ENCODE measurements at places on chromosomes 6 and 20. TPM values are rescaled to one million over a fixed set of nuclear protein-coding genes. Genes with fewer than 3 reads are reported as not detected.

The SCAND1 gene
- total RNA-seq = 66.6 TPM

The BMP7 gene
- total RNA-seq = not detected

The IL20RA gene
- total RNA-seq = not detected

The SLC17A1 gene
- total RNA-seq = not detected

DNA sequence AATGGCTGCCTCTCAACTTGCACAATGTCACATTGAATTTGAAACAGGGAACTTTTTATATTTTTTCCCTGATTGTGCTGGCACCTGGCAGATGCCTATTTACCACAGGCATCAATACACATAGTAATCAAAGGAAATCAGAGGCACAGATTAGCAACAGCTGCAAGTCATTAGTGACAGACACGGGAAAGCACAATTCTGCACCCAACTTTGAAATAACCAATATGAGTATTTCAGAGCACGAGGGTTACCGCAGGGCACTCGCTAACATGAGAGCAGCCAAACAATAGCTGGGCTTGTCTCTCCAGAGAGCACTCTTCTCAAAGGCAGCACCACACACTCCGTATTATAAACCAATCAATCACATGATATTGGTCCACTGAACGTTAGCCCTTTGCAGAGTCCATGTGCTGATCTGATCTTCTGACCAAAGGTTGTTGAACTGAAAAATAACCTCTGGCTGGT lies 149.5 kb downstream of the RNF144B start:
- no peak for DNase-seq
- H3K4me1 ChIP-seq = no peaks in the 10 kb centered on the region
- no peak overlapping the region for H3K27ac ChIP-seq
- no peak overlapping the region for H3K4me3 ChIP-seq
- H3K27me3 ChIP-seq = 0 out of 2 replicates have a peak, but pooled peaks cover 16% of the 10 kb centered on the region
- H3K36me3 ChIP-seq = no peaks in the 10 kb centered on the region

- no peak overlapping the region for H3K4me3 ChIP-seq
- no peaks in the 10 kb centered on the region for H3K36me3 ChIP-seq
- DNase-seq = no peak
- H3K4me1 ChIP-seq = peaks cover 6% of the 10 kb centered on the region
- H3K27me3 ChIP-seq = no peaks in the 10 kb centered on the region
Measured at GRCh38 chr6:118865100-118865391, 28.9 kb upstream of the ASF1A start.

- H3K4me1 ChIP-seq = peaks cover 33% of the 10 kb centered on the region
- no peak overlapping the region for H3K4me3 ChIP-seq
Measured at GRCh38 chr20:21433329-21433890, 36.1 kb upstream of the NKX2-4 start.

GRCh38 chr6:53293691-53294090 lies 55.1 kb downstream of the ELOVL5 start:
- no peaks in the 10 kb centered on the region for H3K27me3 ChIP-seq
- H3K36me3 ChIP-seq = no peaks in the 10 kb centered on the region
- H3K4me1 ChIP-seq = peaks cover 12% of the 10 kb centered on the region
- H3K27ac ChIP-seq = no peak overlapping the region

GRCh38 chr6:69894578-69895347 lies 28.4 kb downstream of the COL19A1 start:
- no peaks in the 10 kb centered on the region for H3K36me3 ChIP-seq
- no peaks in the 10 kb centered on the region for H3K27me3 ChIP-seq
- H3K27ac ChIP-seq = no peak overlapping the region
- H3K4me1 ChIP-seq = peaks cover 10% of the 10 kb centered on the region
- H3K4me3 ChIP-seq = no peak overlapping the region

Data from GM23248 (cell line).